ENCODE measurements at places on chromosomes 7 and 10.
A peak's percentile ranks its signal among the peaks of the same experiment; 100 is the strongest.

GRCh38 chr10:124166431-124167125 is 73.2 kb upstream of the CHST15 start:
- ATAC-seq = no peak

DNA sequence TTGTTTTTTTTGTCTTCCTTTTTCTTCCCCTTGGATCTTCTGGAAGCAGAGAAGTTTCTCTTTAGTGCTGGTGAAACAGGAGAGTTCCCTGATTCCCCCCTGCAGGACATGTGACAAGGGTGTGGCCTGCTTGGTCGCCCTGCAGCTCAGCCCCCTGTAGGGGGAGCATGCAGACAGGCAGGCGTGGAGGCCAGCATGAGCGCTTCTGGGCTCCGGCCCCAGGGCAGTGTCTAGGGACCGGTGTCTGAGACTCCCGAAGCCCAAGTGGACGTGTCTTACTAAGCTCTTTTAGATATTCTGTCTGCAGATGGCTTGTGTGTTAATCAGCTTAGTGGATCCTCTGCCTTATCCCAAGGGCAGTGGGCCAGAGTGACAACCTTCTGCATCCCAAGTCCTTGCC is 26.1 kb downstream of the PRSS58 start:
- no peak for ATAC-seq

GRCh38 chr10:60335708-60336107 is 54.0 kb downstream of the ANK3 start:
- ATAC-seq = peak; percentile 51

GRCh38 chr10:100895896-100896295 is 16.9 kb upstream of the SLF2 start:
- ATAC-seq = no peak

- no peak for ATAC-seq
Observed at GRCh38 chr7:44394112-44394447, 68.7 kb upstream of the CAMK2B start.
